ENCODE measurements at places on chromosomes 2 and 18.
A peak's percentile ranks its signal among the peaks of the same experiment; 100 is the strongest.

GRCh38 chr2:53576166-53576565 is 191.4 kb upstream of the CHAC2 start:
- no peak for DNase-seq

DNA sequence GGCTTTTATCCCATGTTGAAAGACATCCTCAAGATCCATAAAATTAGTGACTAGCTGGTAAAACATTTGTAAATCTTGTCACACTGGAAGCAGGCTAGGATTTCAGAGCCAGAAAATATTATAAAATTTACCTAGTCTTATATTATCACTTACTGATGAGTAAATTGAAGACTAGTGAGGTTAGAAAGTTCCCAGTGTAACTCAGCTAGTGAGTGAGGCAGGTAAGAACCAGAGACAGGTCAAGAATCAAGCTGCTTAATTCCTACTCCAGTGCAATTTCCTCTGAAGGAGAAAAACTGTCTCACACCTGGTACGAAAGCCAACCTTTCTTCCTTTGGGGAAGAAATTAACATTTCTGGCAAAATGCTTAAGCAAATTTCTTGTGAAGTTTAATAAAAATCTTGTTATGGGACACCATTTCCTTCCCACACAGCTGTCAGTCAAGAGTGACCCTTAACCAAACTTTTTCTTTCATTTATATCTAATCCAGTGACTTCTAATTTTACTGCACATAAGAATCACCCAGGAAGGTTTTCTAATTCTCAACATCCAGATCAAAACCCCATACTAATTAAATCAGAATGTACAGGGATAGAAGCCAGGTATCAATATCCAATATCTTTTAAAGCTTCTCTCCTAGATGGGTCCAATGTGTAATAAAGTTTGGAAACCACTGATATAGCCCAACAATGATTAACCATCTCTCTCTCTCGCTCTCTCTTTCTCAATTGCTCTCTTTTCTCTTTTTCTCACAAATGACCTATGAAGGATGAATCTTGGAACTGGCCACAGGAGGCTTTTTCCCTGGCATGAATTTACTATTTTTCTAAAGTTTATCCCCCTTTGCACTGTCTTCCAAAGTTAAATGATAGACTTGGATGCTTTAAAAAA is 264.3 kb upstream of the SLC39A10 start:
- DNase-seq = no peak

GRCh38 chr2:85628658-85629057 is 12.7 kb downstream of the USP39 start:
- DNase-seq = no peak

DNA sequence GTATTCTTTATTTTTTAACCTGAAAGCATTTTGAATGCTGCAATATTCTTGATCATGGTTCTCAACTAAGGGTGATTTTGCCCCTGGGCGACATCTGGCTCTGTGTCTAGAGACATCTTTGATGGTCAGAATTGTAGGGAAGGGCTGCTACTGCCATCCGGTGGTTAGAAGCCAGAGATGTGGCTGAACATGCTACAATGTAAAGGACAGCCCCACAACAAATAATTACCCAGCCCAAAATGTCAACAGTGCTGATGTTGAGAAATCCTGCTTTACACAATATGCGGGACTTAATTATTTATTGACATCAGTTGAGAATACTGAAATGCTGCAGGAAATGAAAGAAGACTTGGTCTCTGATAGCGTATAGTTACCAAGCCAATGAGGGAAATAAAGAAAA is 37.5 kb upstream of the SERPINB2 start:
- DNase-seq = peak; percentile 2

DNA sequence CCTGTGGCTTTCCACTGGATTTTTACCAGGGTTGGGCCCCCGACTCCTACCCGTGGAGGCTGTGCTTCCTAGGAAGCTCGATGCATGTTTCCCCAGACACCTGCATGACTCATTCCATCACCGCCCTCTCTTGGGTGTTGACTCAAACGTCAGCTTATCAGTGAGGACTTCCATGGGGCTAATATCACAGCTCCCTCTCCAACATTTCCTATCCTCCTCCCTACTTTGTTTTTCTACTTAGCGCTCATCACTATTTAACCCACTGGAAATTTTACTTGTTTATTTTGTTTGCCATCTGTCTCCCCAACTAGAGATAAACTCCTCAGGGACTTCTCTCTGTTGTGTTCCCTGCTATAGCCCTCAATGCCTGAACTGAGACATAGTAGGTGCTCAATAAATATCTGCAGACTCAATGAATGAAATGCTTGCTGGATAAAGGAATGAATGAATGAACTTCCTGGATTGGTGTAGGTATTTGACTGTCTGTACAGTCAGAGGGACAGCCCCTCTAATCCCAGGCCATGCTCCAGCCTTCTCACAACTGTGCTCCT is 89.7 kb upstream of the MSH2 start:
- no peak for DNase-seq

GRCh38 chr2:223932816-223933800 is 12.0 kb downstream of the WDFY1 start:
- DNase-seq = no peak

- no peak for DNase-seq
Measured at GRCh38 chr2:70527447-70528080, 26.1 kb downstream of the TGFA start.

DNA sequence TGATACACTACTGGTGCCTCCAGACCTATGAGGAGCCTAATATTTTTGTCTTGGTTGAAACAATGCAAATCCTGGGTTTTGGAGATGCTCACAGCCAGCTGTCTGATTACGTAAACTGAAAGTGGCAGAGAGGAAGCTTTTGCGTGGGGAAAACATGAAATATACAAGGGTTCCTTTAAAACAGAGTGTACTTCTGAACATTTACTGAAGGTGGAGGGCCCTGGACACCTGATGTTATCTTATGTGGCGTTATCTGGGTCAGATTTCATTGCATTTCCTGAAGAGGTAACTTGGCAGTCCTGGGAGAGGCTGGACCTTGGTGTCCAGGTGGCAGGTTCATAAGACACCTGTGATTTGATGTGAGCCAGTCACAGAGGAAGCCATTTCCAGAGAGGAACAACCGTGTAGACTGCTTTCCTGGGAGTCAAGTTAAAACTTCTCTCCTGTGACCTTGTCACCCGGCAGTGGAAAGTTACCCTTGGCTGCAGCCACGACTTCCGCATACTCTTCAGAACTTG is 105.0 kb downstream of the NEDD4L start:
- no peak for DNase-seq
